A673 (cell line): ENCODE measurements at places on chromosomes 7 and 10. TPM values are rescaled to one million over a fixed set of nuclear protein-coding genes. Genes with fewer than 3 reads are reported as not detected.

The MRC1 gene
- total RNA-seq, result 0.15 and 0.17 TPM in 2 replicates

The SRGN gene
- 0.32 TPM in 1 of 2 replicates, not detected in the other for total RNA-seq

The PRKCQ gene
- not detected in 2 replicates for total RNA-seq

DNA sequence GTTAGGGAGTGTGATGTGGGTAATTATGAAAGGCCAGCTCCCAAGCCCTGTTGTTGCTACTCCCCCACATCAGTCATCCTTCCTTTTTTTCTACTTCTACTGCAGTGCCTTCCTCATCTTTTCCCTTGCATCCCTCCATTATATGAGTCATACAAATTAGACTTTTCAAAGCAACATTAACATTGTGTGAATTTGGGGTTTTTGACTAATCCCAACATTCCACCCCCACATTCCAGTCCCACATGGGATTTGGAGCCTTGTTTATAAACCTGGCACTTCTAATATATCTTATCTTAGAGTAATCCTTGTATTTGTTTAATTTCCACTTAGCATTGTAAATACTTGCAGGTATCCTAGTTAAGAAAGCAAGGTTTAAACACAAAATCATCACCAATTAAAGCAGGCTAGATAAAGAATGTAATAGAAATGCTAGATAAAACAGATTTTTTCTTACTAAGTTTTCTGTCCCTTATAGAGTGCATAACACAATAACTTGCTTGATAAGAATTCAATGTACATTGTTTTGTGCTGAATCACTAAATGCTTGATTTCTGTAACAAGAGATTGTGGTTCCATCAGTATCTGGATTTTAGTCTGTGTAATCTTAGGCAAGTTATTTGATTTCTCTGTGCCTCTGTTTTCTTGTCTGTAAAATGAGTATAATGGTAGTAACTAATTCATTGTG lies 165.8 kb downstream of the CFTR start:
- peak; percentile 28 for DNase-seq

GRCh38 chr7:26381476-26382353 lies 90.1 kb downstream of the SNX10 start:
- DNase-seq, result no peak
